Activated naive CD8-positive, alpha-beta T cell treated with anti-CD3 and anti-CD28 coated beads for 36 hours (primary cell): ENCODE measurements at places on chromosomes 7 and 10. TPM values are rescaled to one million over a fixed set of nuclear protein-coding genes. Genes with fewer than 3 reads are reported as not detected.

DNA sequence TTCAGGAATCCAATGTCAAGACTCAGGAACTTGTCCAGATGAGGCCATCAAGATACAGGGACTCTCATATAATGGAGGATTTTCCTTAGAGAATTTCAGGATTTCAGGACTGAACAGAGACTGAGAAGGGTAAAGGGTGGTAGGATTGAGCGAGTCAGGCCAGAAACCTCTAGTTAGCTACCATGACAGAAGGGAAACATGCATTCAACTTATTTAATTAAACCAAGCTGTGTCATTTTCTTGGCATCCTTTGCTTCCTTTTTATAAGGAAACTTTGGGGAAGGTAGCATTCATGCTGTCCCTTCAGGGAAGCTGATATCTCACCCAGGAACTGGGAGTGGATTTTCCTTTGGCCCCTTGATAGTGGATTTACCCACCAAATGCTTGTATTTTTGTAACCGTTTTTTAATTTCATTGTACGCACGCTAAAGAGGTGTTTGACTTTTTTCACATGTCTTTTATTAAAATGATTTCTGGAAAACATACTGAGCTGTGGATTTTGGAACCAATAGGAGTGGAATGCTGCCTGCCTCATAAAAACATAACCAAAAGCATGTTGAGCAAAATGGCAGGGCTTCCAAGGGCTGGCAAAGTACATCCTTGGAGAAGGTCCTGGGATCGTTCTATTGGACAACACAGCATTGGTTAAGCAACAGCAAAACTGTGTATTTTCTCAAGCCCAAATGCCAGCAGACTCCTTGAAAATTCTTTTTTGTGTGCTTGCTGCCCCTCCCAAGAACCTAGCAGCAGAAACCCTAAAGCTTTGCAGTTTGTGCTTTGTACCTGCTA, 104.5 kb downstream of the CXCL12 start:
- no peaks in the 10 kb centered on the region for H3K36me3 ChIP-seq
- no peaks in the 10 kb centered on the region for H3K4me1 ChIP-seq
- no peak overlapping the region for H3K4me3 ChIP-seq
- no peak for DNase-seq
- H3K27ac ChIP-seq, result no peak overlapping the region

DNA sequence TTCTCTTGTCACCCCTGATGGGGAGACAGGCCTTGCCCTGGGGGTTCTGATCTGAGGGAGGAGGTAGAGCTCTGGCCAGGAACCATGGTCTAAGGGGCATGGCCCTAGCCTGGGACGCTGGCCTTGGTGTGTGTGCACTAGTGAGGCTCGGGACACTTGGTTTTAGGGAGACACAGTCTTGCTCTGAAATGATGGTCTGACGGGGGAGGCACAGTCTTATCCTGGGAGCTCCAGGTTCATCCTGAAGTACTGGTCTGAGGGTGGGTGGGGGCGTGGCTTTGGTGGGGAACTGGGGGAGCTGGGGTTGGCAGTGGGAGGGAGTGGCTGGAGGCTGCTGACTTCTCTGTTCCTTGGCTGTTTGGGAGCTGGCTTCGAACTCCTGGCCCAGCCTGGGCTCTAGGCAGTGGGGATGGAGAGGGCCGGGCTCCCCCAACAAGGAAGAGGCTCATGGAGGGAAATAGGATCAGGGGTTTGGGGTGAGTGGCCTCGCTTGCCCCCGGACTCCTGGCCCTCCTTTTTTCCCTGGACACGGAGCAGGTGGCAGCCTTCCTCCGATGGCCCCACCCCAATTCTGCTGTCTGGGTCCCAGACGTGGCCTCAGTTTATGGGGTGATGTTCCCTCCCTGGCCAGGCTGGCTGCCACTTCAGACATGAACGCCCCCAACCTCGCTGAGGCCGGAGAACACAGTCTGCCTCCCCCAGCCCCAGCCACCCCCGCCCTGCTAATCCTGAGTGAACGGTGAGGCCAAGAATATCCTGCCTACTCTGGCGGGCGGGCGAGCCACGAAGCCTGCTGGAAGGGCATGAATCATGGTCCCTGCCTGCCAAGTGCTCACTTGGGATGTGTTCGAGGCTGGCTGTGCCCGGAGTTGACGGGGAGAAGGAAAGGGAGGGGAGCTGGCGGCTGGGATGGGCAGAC, 43.5 kb downstream of the TMEM270 start:
- no peak overlapping the region for H3K4me3 ChIP-seq
- no peak for DNase-seq
- no peaks in the 10 kb centered on the region for H3K27me3 ChIP-seq

DNA sequence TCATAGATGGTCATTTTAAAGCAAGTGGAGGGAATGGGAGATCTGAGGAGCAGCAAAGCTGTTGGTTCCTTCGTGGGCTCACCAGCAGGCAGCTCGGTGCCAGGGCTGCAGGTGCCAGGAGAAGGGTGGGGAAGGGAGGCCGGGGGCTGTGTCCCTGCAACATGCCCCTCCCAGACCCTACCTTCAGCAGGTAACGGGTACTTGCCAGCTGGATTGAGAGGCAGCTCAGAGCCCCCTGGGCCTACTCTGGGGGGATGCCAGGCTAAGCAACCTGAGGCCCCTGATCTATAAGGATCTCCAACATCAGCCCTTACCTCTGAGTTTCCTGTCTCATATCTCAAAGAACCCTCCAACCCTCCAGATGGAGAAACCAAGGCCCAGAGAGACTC, 173.3 kb downstream of the NEURL1 start:
- peaks cover 4% of the 10 kb centered on the region for H3K27me3 ChIP-seq
- DNase-seq, result no peak
- H3K4me3 ChIP-seq, result no peak overlapping the region
- H3K4me1 ChIP-seq, result peaks cover 14% of the 10 kb centered on the region
- H3K27ac ChIP-seq, result no peak overlapping the region
- peaks cover 2% of the 10 kb centered on the region for H3K36me3 ChIP-seq

Gene WDR86
- not detected for total RNA-seq
